Hematopoietic multipotent progenitor cell treated with erythropoietin and hydrocortisone succinate and interleukin-3 and kit ligand, for 15 days (in vitro differentiated cells): ENCODE measurements at places on chromosomes 12 and 14.

DNA sequence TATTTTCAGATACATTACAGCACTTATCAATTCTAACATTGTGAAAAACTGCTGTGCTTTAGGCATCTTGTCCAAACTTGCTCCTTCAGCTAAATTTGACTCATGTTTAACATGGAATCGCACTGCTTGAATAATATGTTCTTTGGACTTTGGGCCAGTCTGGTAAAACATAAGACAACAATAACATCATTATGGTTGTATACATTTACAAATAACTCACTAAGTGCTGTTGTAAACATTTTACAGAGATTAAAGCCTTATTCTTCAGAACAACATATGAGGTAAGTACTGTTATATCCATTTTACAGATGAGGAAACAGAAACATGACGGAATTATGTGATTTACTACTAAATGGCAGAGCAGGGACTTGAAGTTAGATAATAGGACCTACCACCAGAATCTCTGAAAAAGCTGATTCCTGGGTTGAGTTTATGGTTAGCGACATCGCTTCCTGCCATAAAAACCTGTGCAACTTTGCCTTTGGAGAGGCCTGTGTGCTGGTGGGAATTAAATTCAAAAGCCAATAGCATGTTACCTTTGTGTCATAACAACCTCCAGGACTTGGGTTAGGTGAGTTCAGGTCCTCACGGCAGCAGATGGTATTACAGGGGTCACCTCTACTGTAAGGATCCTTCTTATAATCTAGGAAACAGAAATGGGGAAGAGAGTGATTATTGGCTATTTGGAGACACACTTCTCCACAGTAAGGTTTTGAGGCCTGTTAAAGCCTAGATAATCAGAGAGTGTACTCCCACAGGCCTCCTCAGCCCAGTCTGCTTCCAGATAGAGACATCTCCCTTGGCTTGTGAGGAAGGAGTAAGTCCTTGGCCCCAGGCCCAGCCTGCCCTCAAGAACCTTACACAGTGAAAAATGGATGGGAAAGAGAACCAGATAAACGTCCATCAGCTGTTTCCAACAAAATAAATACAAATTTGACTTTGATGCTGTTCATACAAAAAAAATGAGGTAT, 61.8 kb downstream of the PLBD1 start:
- DNase-seq: no peak

DNA sequence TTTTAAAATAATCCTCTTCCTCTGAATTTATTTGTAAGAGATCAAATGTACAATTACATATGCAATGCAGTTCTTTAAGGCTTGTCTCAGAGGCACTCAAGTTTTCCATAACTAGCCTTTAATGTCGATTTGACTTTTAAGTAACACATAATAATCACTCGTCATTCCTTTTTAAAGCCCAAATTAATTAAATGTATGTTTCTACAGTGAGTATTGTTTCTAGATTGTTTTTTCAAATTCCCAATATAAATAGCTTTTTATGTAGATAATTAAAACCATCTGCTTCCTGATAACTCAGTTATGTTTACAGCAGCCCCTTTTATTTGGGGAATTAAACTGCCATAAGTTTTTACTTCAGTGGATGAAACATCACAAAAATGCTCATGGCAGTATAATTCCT, 185.1 kb downstream of the ETNK1 start:
- DNase-seq: no peak

GRCh38 chr12:116879509-116880212, 1.6 kb downstream of the HRK start:
- DNase-seq: no peak

DNA sequence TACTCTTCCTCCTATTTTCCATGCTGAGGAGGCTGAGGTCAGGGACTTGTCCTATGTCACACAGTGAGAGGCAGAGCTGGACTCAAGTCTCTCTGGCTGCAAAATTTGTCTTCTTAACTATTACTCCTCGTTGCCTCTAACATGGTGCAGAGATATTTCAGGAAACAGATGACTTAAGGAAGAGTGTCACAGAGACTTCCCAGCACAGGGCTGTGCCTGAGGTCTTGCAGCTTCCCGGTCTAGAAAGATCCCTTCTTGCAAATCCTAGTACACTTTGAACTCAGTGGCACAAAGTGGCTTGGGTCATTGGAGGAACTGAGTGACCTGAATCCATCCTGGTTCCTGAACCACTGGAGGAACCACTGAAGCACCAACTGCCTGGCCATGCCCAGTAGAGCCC, 17.1 kb upstream of the RBM19 start:
- DNase-seq: no peak

- DNase-seq: no peak
Observed at GRCh38 chr12:31035226-31035625, 38.4 kb upstream of the DDX11 start.

DNA sequence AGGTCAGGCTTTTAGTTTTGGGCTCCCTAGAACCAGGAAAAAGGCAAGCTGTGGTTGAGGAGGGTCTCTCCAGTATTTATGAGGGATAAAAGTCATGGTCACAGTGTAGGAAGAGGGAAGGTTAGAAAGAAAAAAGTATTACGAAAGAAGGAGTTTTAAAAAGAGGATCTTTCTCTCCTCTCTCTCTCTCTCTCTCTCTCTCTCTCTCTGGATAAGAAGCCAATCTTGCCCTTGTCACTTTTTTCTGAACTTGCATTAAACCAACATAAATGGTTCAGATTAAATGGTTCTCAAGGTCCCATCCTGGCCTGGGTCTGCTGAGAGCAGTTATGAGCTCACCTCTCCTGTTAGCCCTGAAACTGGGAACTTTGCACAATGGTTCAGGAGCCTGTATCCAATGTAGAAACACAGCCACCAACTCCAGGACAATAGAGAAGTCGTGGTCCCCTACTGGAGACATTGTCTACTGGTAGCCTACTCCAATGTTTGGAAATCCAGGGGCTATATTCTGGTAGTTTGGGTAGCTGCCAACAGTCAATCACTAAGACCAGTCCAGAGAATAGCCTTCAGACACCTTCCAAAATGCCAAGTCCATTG, 131.9 kb downstream of the DAD1 start:
- DNase-seq: no peak

GRCh38 chr12:120228291-120229070, 27.6 kb upstream of the RPLP0 start:
- DNase-seq: peak; percentile 66

DNA sequence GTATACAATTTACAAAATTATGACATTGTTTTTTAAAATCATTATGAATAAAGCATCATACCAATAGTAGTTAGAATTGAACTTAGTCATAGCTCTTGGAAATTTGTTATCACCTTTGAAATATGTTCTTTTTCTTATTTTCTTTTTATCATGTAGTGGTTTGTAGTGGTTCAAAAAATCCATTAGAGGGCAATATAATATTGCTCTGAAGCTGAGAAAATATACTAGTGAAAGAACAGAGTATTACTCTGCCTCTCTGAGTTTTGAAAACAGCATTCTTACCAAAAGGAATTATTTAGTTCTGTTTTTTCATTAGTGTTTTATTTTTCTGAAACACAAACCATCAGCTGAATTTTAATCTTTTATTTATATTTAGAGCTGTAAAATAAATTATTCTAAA, 76.2 kb downstream of the PDZRN4 start:
- DNase-seq: peak; percentile 10

DNA sequence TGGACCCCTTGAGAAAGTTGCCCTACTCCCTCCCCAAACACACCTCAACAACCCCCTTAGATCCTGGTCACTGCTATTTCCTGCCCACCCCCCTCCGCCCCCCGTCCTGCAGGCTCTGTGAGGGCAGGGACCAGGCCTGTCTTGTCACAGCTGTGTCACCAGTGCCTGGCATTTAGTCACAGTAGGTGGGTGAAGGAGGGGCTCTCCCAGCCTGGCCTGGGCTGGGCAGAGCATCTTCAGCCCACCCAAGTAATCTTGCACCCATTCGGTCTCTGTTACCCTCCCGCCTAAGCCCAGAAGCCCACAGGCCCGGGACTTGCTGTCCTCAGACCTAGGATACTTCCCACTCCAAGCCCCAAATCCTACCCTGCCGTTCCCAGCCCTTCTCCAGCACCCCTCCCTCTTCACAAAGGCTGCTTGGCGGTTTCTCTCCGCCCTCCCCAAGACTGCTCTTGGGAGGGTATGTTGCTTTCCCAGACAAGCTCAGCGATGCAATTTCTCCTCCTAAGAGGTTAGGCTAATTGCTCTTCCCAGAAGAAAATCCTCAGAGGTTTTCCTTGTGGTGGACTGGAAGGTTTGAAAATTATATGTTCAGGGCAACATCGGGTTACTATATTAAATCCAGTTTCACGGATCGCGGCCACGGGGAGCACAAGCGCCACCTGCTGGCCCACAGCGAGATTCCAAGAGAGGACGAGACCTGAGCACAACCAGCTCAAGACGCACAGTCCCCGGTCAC, 50.8 kb upstream of the ZFP36L1 start:
- peak; percentile 59 for DNase-seq

- peak; percentile 39 for DNase-seq
Observed at GRCh38 chr14:78399316-78399889, 229.2 kb downstream of the NRXN3 start.

GRCh38 chr12:9651265-9651729, 18.2 kb upstream of the CLEC2D start:
- DNase-seq: no peak

DNA sequence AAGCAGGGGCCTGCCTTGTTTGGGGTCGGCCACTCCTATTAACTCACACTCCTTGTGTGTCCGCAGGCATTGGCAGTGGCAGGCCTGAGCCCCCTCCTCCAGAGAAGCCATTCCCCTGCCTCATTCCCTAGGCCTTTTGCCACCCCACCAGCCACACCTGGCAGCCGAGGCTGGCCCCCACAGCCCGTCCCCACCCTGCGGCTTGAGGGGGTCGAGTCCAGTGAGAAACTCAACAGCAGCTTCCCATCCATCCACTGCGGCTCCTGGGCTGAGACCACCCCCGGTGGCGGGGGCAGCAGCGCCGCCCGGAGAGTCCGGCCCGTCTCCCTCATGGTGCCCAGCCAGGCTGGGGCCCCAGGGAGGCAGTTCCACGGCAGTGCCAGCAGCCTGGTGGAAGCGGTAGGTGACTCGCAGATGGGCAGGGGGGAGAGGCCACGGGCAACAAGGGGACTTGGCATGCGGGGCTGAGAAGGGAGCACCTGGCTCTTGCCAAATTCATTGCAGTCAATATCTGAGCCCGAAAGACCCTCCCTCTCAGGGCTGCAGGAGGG, 106.3 kb upstream of the FKBP4 start:
- DNase-seq: no peak

- DNase-seq: no peak
Observed at GRCh38 chr12:5391653-5392052, 40.3 kb upstream of the NTF3 start.

- no peak for DNase-seq
Observed at GRCh38 chr14:81765651-81766275, 232.1 kb upstream of the SEL1L start.

DNA sequence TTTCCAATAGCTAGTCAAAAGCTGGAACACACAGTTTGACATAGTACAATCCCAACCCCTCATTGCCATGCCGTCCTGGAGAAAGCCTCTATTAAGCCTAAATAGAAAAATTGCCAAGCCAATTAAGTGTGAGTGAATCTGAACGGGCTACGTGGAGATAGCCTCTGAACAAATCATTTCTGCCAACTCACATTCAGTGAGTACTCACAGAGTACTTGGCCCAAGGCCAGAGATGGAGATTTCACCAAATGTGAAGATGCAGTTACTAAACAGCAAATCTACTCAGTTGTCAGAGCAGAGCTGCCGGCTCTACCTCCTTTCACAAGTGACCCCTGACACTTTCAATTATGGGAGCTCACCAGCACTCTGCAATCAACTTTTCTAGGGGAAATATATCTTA, 350.0 kb downstream of the GALC start:
- no peak for DNase-seq

- no peak for DNase-seq
Observed at GRCh38 chr12:51901881-51902280, 5.4 kb upstream of the ACVRL1 start.

- no peak for DNase-seq
Observed at GRCh38 chr14:53432378-53432802, 279.3 kb upstream of the DDHD1 start.

GRCh38 chr12:48956279-48957140, 777 bp downstream of the ARF3 start:
- no peak for DNase-seq

- no peak for DNase-seq
Observed at GRCh38 chr12:117564881-117565280, 203.5 kb upstream of the NOS1 start.

DNA sequence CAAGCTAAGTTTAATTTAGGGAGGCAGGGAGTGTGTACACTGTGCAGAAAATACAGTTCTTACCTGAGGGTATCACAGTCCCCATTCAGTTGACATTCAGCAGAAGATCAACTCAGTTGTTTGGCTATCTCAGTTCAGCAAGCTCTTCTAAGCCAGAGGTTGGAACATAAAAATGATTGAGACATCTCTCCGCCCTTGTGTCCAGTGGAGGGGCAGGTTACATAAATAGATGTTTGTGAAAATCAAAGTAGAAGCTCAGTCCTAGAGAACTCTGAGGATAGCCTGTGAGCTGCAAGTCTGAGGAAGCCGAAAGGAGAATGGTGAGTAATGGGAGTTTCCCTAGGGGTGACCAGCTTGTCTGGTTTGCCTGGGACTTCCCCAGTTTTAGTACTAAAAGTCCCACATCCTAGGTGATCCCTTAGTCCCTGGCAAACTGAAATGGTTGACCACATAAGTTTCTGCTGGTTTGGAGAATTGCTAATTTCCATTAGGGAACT, 251.4 kb upstream of the ATP2B1 start:
- no peak for DNase-seq

DNA sequence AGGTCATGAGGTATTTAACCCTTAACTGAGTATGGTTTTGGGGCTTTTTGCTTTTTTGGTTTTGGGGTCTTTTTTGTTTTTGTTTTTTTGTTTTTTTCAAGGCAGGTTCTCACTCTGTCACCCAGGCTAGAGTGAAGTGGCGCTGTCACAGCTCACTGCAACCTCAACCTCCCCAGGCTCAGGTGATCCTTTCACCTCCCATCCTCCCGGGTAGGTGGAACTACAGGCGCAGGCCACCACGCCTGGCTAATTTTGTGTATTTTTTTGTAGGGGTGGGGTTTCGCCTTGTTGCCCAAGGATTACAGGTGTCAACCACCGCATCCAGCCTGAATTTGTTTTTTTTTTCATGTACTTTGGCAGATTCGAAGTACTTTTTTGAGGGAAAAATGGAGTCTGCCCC, 19.9 kb downstream of the RAP1B start:
- DNase-seq: no peak

- DNase-seq: no peak
Observed at GRCh38 chr12:28424965-28425364, 234.7 kb downstream of the CCDC91 start.

GRCh38 chr12:52692254-52692653, 11.1 kb downstream of the KRT77 start:
- no peak for DNase-seq

- DNase-seq: no peak
Observed at GRCh38 chr12:130639476-130640424, 76.3 kb downstream of the RIMBP2 start.

GRCh38 chr12:17511369-17511768, 578.6 kb downstream of the RERGL start:
- DNase-seq: no peak

DNA sequence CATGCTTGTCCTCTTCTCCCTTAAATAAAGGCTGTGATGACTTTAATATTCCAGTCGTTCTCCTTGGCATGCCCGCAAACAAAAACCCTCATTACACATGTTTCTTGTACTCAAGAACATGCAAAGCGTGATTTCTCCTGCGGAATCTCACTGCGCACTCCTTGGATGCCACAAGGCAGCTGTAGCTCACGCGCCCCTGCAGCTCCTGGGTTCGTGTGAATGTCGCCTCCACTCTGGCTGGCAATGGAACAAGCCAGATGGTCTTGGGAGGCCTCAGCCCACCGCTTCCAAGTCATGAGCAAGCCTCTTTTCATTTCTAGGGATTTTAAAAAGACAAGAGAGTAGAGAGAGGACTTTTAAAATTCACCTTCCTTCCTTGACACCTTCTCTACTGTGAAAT, 403.8 kb downstream of the PCNX1 start:
- no peak for DNase-seq
